ENCODE measurements at places on chromosomes 3 and 15.
A peak's percentile ranks its signal among the peaks of the same experiment; 100 is the strongest.

- no peak for DNase-seq
These were observed 14.6 kb upstream of the FANCD2 start for GRCh38 chr3:10011631-10012030.

GRCh38 chr3:125151442-125151817, 61.1 kb downstream of the SLC12A8 start:
- no peak for DNase-seq

- DNase-seq, result no peak
These were observed 166.7 kb upstream of the BCL6 start for GRCh38 chr3:187912007-187912406.

DNA sequence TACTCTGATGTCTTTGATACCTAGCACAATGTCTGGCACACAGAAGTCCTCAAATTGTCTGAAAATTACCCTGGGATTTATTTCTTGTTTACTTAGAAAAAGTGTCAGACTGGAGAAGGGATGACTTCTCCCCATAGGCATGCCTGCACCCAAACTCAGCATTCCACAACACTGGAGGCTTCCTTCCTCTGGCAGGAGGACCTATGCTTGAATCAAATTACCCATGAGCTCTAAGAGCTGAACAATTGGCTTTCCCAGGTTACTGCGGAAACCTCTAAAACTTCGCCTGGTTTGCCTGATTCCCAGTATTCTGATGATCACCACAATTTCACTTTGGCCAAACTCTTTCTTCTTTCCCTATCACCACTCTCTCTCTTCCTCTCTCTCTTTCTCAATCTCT, 217.4 kb downstream of the DIPK2A start:
- peak; percentile 6 for DNase-seq

DNA sequence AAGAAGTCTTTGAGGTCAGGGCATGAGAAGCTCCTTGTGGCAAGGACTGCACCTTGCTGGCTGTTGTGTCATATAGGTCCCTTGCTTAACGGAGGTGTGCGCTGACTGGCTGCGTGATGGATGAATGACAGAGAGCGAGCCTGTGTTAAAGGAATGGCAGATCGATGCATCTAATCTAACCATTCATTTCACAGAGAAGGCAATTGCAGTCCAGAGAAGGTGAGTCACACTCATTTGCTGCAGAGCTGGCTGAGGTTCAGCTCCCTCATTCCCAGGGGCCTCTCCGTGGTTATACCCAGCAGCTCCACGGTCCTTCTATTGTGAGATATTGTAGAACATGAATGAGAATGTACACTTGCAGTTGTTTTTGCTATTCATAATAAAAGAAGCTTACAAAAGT, 289.3 kb downstream of the EPHB1 start:
- DNase-seq, result no peak

Measured in neural progenitor cell (in vitro differentiated cells).